ENCODE measurements at places on chromosomes 7 and 10.
A peak's percentile ranks its signal among the peaks of the same experiment; 100 is the strongest.

- DNase-seq = no peak
These were observed 102.5 kb downstream of the APBB1IP start for GRCh38 chr10:26540601-26541000.

GRCh38 chr10:12484002-12484918, 134.9 kb downstream of the CAMK1D start:
- peak; percentile 9 for DNase-seq

- no peak for DNase-seq
These were observed 152.8 kb downstream of the SDHAF3 start for GRCh38 chr7:97270280-97270679.

GRCh38 chr7:108375668-108376067, 80.6 kb downstream of the NRCAM start:
- DNase-seq = no peak

DNA sequence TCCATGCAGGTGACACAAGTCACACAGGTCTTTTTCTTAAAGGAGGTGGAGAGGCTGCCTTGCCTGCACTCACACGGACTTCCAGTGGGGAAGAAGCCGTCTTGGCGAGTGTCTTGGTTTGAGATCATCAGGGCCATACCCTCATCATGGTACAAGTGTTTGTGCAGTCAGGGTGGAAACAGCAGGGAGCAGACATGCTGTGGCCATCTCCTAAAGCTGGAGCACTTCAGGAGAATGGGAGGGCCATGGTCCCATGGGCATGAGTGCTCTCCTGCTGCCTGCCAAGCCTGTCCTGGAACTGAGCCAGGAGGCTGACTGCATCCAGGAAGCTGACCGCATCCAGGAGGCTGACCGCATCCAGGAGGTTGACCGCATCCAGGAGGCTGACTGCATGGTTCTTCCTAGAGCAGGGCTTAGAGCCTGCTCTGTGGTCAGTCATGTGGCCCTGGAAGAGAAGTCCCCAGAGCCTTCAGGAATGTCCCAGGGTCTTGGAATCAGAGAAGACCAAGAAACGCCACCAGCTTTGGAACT, 98.4 kb downstream of the ADARB2 start:
- no peak for DNase-seq

GRCh38 chr10:32972929-32973328, 14.9 kb upstream of the ITGB1 start:
- DNase-seq = no peak

DNA sequence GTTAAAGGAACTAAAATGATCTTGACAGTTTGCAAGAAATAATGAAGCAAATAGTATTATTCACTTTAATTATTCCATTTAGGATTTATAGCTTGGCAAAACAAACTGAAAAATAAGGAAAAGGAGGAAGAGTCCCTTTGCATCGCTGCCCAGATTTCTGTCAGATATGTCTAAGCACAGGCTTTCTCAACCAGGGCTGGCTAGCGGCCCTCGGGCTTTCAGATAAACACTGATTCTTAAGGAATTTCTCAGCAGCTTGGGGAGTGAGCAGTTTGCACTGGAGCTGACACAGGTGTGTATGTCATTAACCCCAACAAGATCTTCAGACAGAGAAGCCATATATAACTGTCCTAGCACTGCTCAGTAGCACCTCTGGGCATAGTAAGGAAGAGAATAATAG, 47.9 kb upstream of the SEMA3D start:
- DNase-seq = no peak

- no peak for DNase-seq
These were observed 36.1 kb downstream of the NEUROD6 start for GRCh38 chr7:31304446-31304845.

- peak; percentile 26 for DNase-seq
These were observed 42.1 kb upstream of the HPS1 start for GRCh38 chr10:98488669-98489430.

DNA sequence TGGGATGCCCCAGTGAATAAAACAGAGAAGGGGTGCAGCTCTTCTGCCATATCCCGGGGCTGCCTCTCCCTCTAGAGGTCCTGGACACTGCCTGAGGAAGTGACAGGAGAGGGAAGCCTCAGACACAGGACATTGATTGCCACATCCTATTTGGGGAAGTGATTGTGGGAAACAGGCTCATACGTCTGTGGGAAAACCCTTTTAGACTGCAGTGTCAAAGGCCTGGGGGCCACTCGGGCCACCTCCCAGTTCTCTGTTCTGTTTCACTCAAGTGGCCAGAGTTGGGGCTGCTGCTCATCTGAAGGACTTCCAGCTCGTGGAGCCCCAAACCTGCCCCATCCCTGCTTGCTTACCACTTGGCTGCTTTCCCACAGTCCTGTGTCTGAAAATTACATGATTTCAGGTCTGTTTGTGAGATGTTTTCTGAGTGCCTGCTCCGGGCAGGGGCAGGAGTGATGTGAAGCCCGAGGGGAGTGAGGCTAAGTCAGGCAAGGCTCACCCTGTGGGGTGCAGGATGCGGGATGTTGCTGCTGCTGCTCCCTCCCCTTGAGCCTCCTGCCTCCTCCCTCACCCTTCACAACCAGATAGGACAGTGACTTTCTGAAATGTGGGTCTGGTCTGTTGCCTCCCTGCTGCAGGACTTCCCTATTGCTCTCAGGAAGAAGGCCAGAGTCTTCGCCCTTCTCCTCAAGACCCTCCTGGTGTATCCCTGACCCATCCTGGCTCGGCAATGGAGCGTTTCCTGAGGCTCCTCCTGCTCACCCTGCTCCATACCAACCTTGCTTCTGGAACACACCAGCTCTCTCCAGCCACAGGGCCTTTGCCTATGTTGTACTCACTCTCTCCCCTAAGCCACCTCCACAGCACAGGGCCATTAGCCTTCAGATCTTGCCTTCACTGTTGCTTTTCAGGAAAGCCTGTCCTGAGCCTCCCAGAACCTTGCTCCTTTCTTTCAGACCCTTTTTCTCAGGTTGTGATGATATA, 58.4 kb downstream of the NEURL1 start:
- DNase-seq = no peak

GRCh38 chr10:119401671-119402395, 140.7 kb downstream of the RGS10 start:
- DNase-seq = peak; percentile 99

- no peak for DNase-seq
These were observed 20.9 kb downstream of the RAMP3 start for GRCh38 chr7:45178241-45179225.

All from foreskin fibroblast (primary cell).